ENCODE measurements at places on chromosomes 2 and 18. TPM values are rescaled to one million over a fixed set of nuclear protein-coding genes. Genes with fewer than 3 reads are reported as not detected.
A peak's percentile ranks its signal among the peaks of the same experiment; 100 is the strongest.

DNA sequence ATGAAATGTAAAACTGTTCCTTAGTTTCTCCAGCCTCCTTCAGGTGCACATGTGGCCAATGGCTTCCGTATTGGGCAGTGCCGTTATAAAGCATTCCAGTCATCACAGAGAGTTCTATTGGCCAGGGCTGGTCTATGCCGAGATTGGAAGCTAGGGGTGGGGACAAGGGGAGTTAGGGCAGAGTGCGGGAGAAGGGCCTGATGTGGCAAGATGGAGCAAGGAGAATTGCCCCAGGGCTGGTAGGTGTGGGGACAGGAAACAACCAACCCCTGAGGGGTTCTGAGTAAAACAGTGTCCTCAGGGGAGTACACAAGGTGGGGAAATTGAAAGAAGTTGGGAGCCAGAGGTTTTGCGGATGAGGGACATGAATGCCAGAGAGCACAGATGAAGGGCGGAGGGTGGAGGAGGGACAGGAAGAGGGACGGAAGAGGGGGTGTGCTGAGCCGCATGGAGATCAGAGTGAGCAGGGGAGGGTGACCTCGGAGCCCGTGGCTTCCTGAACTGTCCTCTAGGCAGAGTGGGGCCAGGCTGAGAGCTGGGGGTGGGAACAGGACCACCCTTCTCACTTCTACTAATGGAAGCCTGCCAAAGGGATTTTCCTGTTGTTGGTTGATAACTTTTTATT, 9.1 kb upstream of the ATP6V1C2 start:
- no peak overlapping the region for H3K4me3 ChIP-seq
- peaks cover 6% of the 10 kb centered on the region for H3K4me1 ChIP-seq
- no peak overlapping the region for H3K27ac ChIP-seq
- DNase-seq: peak; percentile 34
- no peaks in the 10 kb centered on the region for H3K36me3 ChIP-seq

GRCh38 chr2:215685238-215685990, 249.5 kb upstream of the FN1 start:
- no peaks in the 10 kb centered on the region for H3K27me3 ChIP-seq

- no peaks in the 10 kb centered on the region for H3K36me3 ChIP-seq
- no peak overlapping the region for H3K4me3 ChIP-seq
- no peak overlapping the region for H3K27ac ChIP-seq
- DNase-seq: no peak
These were observed 125.2 kb upstream of the ARL5A start for GRCh38 chr2:151953467-151953866.

DNA sequence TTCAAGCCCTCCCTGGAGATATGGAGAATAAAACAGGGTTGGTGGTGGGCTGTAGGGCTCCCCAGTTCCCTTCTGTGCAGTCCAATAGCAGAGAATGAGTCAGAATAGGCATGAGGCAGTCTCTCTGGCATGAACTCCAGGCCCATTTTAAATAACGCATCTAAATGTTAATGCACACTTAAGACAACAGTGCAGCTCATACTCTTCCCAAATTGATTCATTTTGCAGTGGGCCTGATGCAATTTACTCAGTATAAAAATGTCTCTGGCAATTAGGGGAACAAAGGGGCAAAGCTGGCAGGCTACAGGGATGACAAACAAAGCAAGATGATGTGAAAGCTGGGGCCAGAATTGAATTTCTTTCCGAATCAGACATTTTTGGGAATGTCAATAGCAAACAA, 402.8 kb downstream of the CLIP4 start:
- H3K27me3 ChIP-seq: peaks cover 6% of the 10 kb centered on the region
- no peak overlapping the region for H3K27ac ChIP-seq
- H3K36me3 ChIP-seq: no peaks in the 10 kb centered on the region
- H3K4me3 ChIP-seq: no peak overlapping the region
- no peak for DNase-seq

DNA sequence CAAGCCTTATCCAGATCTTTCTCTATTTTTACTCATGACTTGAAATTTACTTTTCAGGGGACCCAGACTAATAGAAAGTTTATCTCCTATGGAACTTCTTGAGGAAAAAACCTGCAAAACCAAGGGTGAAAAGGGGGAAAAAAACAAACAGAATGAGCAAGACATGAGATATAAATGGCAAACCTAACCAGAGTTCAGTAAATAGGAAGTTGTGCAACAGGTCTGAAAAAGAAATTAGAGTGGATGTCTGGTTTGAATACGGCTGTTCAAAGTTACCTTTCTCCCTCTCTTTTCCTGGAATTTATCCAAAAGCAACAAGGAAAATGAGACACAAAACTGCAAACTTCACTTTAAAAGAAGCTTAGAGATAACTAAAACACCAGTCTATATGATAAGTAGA, 78.8 kb upstream of the TGFA start:
- no peaks in the 10 kb centered on the region for H3K27me3 ChIP-seq
- H3K27ac ChIP-seq: no peak overlapping the region
- no peaks in the 10 kb centered on the region for H3K4me1 ChIP-seq

DNA sequence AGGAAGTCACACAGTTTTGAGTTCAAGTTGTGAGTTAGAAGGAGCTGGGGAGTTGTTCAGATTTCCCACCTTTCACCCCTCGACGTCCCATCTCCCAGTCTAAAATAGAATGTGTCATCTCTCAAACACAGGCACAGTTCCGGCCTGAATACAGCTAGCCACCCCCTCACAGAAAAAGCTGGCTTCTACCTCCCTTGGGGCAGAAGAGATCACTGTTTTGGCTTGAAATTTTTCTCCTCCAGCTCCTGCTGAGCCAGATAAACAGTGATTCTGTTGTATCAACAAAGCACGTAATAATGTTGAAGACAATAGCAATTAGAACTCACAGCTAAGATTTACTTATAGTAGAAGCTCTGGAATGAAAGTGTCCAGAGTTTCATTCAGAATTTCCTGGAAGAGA, 74.7 kb downstream of the KIAA2012 start:
- no peak overlapping the region for H3K4me3 ChIP-seq
- no peaks in the 10 kb centered on the region for H3K4me1 ChIP-seq
- no peak overlapping the region for H3K27ac ChIP-seq
- H3K36me3 ChIP-seq: no peaks in the 10 kb centered on the region

GRCh38 chr2:56348392-56349210, 164.8 kb downstream of the CCDC85A start:
- H3K4me1 ChIP-seq: no peaks in the 10 kb centered on the region
- no peak overlapping the region for H3K27ac ChIP-seq
- no peaks in the 10 kb centered on the region for H3K27me3 ChIP-seq
- no peaks in the 10 kb centered on the region for H3K36me3 ChIP-seq
- no peak for DNase-seq

GRCh38 chr2:205370726-205371125, 311.6 kb upstream of the NRP2 start:
- H3K4me1 ChIP-seq: peaks cover 5% of the 10 kb centered on the region
- no peak for DNase-seq
- H3K27ac ChIP-seq: no peak overlapping the region
- H3K4me3 ChIP-seq: no peak overlapping the region
- H3K27me3 ChIP-seq: peaks cover 4% of the 10 kb centered on the region
- no peaks in the 10 kb centered on the region for H3K36me3 ChIP-seq

DNA sequence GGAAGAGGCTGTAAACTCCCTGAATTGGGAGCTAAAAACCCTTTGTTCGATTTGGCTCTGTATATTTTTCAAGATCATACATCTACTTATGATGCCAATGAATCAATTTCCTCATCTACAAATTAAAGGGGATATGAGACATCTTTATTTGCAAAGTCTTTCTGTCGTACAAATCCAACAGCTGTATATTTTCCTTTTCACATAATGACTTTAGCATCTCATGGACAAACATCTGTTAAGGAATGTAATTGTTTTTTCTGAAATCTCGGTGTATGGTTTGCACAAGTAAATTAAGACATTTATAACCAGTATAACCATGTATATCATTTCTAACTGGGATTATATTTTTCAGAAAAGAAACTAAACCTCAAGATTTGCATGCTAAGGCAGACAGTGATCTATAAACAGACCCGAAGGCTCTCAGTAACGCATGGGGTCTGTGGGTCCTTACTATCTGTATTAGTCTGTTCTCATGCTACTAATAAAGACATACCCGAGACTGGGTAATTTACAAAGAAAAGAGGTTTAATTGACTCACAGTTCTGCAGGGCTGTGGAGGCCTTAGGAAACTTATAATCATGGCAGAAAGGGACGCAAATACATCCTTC, 130.8 kb downstream of the SLC8A1 start:
- DNase-seq: no peak
- H3K27ac ChIP-seq: no peak overlapping the region
- H3K36me3 ChIP-seq: no peaks in the 10 kb centered on the region
- H3K4me3 ChIP-seq: no peak overlapping the region

- DNase-seq: no peak
- no peak overlapping the region for H3K4me3 ChIP-seq
- no peaks in the 10 kb centered on the region for H3K27me3 ChIP-seq
- H3K4me1 ChIP-seq: no peaks in the 10 kb centered on the region
- H3K27ac ChIP-seq: no peak overlapping the region
These were observed 643.4 kb upstream of the CDH2 start for GRCh38 chr18:28820353-28820752.

- H3K27me3 ChIP-seq: peaks cover 12% of the 10 kb centered on the region
- no peak overlapping the region for H3K4me3 ChIP-seq
- DNase-seq: no peak
- H3K4me1 ChIP-seq: no peaks in the 10 kb centered on the region
- H3K27ac ChIP-seq: no peak overlapping the region
- H3K36me3 ChIP-seq: no peaks in the 10 kb centered on the region
These were observed 19.4 kb downstream of the COL4A3 start for GRCh38 chr2:227183657-227184367.

- DNase-seq: no peak
- no peak overlapping the region for H3K4me3 ChIP-seq
- no peaks in the 10 kb centered on the region for H3K27me3 ChIP-seq
- no peak overlapping the region for H3K27ac ChIP-seq
- H3K4me1 ChIP-seq: no peaks in the 10 kb centered on the region
These were observed 110.6 kb upstream of the SIX2 start for GRCh38 chr2:45119855-45120254.

DNA sequence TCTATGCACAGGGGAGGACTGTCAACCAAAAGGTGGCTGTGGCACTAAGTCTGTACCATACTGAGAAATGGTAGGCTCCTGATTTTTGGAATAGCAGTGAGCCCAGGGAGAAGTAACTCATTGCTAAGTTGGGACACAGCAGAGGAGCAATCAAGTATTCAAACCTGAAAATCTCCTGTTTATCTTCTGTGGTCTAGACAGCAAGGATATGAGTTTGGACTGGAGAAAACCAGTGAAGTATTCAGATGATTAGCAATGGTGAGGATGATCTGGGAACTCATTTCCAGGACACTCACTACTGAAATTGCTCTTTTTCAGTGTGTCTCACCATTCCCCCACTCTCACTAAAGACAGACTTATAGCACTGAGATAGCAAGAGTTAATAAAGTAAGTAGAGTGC, 112.0 kb downstream of the GULP1 start:
- H3K27me3 ChIP-seq: no peaks in the 10 kb centered on the region
- H3K4me3 ChIP-seq: no peak overlapping the region
- H3K4me1 ChIP-seq: no peaks in the 10 kb centered on the region
- DNase-seq: no peak
- H3K36me3 ChIP-seq: no peaks in the 10 kb centered on the region

GRCh38 chr2:169590804-169591203, 6.7 kb downstream of the PPIG start:
- no peak overlapping the region for H3K27ac ChIP-seq
- H3K4me3 ChIP-seq: no peak overlapping the region
- peaks cover 44% of the 10 kb centered on the region for H3K4me1 ChIP-seq
- DNase-seq: no peak
- H3K27me3 ChIP-seq: no peaks in the 10 kb centered on the region

Gene NAB1
- 43.6 TPM for total RNA-seq

Gene INHBB
- total RNA-seq: not detected

Gene SOX11
- not detected for total RNA-seq

Gene KCNK3
- total RNA-seq: not detected

Gene UGT1A6
- total RNA-seq: not detected

Gene CDC42EP3
- 25.2 TPM for total RNA-seq

Gene SP140L
- total RNA-seq: 40.1 TPM
